ENCODE measurements at places on chromosomes 4 and X. TPM values are rescaled to one million over a fixed set of nuclear protein-coding genes. Genes with fewer than 3 reads are reported as not detected.

EGF gene
- total RNA-seq: 0.09 TPM

DNA sequence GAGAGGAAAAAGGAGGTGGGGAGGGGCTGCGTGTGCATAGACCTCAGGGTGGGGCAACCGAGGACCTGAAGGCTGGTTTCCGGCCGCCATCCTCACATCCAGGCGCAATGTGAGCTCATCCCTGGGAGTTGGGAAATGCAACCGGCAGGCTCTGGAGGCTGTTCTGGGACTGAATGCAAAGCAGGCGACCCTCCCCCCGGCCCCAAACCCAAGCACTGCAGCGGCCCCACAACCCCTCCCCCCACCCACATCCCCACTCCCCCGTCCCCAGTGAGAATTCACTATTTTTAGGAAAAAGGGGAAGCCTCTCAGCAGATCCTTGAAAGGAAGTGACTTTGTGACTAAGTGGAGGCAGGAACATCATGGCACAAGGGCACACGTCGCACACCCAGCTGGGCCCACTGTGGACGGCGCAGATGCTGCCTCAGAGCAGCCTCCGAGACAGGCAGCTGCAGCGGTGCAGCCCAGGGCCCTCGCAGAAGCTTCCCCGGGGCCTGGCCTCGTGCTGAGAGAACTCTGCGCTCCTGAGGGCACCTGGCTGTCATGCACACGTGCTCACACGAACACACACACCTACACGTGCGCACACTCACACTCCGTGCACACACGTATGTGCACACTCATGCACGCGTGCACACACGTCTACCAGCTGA is 1.3 kb upstream of the PDE6B start:
- no peak for DNase-seq

DNA sequence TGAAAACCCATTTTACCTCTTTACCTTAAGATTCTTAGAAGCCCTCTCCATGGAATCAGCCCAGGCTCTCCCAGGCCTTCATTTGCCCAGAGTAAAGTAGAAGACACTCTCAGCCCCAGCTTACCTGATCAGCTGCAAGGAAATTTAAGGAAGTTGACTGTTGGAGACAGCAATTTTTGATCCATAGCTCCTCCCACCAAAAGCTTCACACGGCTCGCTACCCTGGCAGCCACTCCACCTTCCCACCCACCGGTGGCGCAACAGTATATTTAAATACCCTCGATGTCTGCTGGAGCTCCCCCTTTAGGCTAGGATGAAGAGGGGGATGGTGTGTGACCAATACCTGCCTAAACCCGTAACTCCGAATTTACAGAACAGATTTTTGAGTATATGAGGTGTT is 75.4 kb downstream of the MBNL3 start:
- no peak for DNase-seq

GUF1 gene
- 21.9 TPM for total RNA-seq

DNA sequence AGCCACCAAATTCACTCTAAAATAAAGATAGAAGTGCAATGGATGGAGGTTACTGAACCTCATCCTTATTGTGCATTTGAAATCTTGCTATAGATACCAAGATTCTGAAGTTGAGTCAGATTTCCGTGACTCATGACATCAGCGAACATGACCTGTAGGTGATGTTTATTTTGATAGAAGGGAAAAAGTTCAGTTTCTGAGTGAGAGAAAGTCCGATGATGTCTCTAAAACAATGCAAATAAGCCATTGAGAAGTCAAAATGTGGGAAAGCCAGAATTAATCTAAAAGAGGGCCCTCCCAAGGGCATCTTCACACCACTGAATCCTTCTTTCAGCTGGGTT is 20.0 kb downstream of the PHOX2B start:
- no peak for DNase-seq

DNA sequence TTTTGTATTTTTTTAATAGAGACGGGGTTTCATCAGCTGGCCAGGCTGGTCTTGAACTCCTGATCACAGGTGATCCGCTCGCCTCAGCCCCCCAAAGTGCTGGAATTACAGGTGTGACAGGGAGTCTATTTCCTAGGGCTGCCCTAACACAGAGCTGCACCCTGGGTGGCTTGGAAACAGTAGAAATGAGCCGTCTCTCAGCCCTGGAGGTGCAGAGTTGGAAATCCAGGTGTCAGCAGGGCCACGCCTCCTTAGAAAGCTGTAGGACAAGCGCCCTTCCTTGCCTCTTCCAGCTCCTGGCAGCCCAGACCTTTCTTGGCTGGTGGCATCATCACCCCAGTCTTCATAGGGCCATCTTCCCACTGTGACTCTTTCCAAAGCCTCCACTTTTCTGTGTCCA is 71.6 kb downstream of the DCTD start:
- DNase-seq: no peak

- no peak for DNase-seq
Measured at GRCh38 chr4:35500812-35501211, 743.5 kb downstream of the ARAP2 start.

- peak; percentile 18 for DNase-seq
Measured at GRCh38 chr4:6696611-6697010, 2.9 kb downstream of the S100P start.

SUPT20HL2 gene
- total RNA-seq: not detected

- peak; percentile 14 for DNase-seq
Measured at GRCh38 chrX:65537229-65537628, 2.6 kb upstream of the LAS1L start.

SPANXD gene
- total RNA-seq: not detected

- DNase-seq: no peak
Measured at GRCh38 chrX:121322159-121322558, 274.7 kb downstream of the GLUD2 start.

CT45A1 gene
- not detected for total RNA-seq

DNA sequence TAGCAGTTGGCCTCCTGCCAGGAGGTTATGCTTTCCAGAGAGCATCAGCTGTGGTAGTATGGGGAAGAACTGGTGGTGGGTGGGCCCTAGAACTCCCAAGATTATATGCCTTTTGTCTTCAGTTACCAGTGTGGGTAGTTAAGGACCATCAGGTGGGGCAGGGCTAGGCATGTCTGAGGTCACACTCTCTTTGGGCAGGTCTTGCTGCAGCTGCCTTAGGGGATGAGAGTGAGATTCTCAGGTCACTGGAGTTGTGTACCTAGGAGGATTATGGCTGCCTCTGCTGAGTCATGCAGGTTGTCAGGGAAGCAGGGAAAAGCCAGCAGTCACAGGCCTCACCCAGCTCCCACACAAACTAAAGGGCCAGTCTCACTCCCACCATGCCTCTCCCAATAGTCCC is 172.9 kb upstream of the GYPA start:
- no peak for DNase-seq

GRCh38 chr4:168562041-168562571 is 65.3 kb downstream of the PALLD start:
- peak; percentile 28 for DNase-seq

- DNase-seq: no peak
Measured at GRCh38 chr4:7217474-7218321, 25.4 kb downstream of the SORCS2 start.

DNA sequence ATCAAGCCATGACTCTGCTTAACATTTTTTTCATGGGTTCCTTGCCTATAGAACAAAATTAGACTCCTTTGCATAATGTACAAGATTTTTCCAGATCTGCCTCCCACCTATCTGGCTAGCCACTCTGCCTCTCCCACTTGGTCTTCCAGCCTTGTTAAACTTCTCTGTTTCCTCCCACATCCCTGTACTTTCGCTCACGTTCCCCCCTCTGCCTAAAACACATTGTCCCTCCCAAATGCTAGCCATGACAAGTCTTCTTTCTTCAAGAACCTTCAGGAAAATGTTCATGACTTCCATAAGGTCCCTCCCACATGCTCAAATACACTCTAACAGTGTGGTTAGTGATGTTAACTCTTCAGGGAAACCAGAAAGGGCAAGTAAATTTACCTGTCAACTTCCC is 214.6 kb downstream of the ADGRA3 start:
- no peak for DNase-seq

DNA sequence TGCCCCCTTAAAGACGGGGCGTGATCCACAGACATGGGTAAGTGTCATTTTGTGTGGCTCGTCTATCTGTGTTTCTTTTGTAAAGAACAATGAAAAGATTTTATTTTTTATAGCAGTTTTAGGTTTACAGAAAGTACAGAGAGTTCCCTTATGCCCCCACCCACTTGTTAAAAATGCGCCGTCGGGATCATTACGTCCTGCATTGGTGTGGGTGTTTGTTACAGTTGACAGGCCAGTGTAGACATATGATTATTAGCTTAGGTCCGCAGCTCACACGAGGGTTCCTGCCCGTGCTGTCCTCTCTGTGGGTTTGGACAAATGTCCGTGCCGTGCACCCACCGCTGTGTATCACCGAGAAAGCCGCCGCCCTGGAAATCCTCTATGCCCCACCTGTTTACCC is 50.5 kb downstream of the RGS12 start:
- no peak for DNase-seq

STPG2 gene
- total RNA-seq: 0.18 TPM

DNA sequence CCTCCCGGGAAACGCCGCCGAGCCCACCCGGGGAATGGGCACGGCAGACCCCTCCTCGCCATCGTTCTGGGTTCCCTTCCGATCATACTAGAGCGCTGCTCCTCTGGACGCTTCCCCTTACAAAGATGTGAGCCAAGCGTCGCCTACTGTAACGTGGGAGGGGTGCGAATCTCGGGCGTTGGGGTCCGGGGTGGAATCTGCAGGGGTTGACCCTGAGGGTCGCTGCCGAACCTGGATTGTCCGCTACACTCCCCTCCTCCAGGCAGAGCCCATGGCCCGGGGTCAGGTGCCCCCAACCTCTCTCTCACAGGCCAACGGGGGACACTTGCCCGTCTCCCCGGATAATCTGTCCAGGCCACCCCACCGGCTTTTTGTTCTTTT is 13.8 kb downstream of the BCOR start:
- no peak for DNase-seq

CLCN5 gene
- total RNA-seq: 13.5 TPM

RGS12 gene
- total RNA-seq: 15.1 TPM

DNA sequence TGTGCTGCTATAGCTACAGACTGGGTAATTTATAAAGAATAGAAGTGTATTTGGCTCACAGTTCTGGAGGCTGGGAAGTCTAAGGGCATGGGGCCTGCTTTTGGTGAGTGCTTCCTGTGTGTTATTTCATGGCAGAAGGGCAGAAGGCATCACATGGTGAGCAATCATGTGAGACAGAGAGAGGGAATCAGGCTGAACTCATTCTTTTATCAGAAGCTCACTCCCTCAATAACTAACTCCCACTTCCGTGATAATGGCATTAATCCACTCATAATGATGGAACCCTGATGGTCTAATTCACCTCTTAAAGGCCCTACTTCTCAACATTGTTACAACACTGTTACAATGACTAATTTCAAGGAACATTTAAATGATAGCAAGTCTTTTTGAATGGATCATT is 129.4 kb downstream of the FAT4 start:
- no peak for DNase-seq

DNA sequence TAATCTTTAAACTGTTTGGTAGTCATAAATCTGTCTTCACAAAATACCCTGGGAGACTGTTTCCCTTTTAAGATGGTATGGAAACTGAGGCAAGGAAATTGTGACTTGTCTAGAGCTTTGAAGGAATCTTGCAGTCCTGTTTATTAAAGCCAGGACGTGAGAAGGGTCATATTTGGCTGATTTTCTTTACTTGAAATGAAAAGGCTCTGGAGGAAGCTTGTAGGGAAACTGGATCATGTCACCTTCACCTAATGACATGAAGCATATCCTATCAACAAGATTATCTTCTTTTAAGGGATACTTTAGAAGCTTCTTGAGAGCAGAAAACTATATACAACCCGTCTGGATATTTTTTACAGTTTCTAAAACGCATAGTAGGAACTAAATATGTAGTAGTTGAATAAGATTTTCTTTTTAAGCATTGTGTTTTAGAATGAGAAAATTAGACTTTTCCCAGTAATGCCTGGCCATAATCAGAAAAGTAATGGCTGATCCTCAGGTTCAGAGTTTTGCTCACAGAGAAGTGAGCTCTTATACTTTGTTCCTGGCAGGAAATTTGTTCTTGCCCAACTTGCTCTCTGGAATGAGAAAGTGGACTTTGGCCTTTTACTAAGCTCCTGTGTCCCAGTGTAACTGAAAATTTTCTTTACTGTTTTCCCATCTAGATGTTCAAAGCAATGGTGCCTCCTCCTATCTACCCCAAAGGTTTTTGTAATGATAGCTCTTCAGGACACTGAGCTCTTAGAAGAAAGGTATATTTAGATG is 136.8 kb upstream of the AFF2 start:
- no peak for DNase-seq

DNA sequence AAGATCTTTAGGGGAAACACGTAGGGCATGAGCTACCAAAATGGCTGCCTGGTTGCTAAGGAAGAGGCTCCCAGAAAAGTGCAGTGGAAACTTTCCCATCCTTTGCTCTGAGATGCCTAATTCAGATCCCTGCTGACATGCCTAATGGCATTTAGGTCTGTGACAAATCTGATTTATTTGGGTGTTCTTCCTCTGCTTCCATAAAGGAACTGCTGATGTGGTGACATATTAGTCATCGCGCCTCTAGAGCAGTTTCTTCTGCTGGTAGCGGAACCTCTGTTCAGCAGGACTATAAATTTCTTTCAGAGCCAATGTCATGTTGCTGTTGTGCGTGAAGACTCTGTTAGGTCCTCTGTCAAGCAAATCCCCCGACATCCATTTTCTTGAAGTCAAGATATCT is 310.0 kb downstream of the PDHA2 start:
- DNase-seq: no peak

PHEX gene
- 5.6 TPM for total RNA-seq

DNA sequence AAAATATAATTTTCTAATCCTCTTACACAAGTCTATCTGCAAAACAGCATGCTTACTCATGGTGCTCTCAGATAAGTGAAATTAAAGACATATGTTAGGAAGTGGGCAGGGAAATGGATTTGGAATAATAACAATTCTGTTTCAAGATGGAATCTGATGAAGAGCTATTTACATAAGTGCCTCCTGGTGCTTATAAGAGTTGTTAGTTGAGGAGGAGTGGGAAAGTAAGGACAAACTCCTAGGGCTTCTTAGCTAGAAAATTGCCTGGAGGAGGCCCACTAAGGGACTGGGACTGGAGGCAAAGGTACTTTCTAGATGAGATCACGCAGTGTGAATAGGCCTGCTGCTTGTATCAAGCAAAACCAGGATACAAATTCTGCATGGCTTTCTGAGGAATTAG is 939.8 kb downstream of the GLUD2 start:
- DNase-seq: peak; percentile 86

FANCB gene
- 12.7 TPM for total RNA-seq

- DNase-seq: no peak
Measured at GRCh38 chr4:67608027-67608426, 49.5 kb downstream of the STAP1 start.

GRCh38 chr4:169922632-169923276 is 103.4 kb downstream of the MFAP3L start:
- DNase-seq: peak; percentile 40

Measured in fibroblast of the aortic adventitia (primary cell).